ENCODE measurements at places on chromosomes 2 and 18. TPM values are rescaled to one million over a fixed set of nuclear protein-coding genes. Genes with fewer than 3 reads are reported as not detected.

- no peaks in the 10 kb centered on the region for H3K36me3 ChIP-seq
- H3K27ac ChIP-seq = no peak overlapping the region
- peaks cover 74% of the 10 kb centered on the region for H3K27me3 ChIP-seq
- H3K4me1 ChIP-seq = peaks cover 28% of the 10 kb centered on the region
Observed at GRCh38 chr2:66576561-66577320, 141.8 kb downstream of the MEIS1 start.

DNA sequence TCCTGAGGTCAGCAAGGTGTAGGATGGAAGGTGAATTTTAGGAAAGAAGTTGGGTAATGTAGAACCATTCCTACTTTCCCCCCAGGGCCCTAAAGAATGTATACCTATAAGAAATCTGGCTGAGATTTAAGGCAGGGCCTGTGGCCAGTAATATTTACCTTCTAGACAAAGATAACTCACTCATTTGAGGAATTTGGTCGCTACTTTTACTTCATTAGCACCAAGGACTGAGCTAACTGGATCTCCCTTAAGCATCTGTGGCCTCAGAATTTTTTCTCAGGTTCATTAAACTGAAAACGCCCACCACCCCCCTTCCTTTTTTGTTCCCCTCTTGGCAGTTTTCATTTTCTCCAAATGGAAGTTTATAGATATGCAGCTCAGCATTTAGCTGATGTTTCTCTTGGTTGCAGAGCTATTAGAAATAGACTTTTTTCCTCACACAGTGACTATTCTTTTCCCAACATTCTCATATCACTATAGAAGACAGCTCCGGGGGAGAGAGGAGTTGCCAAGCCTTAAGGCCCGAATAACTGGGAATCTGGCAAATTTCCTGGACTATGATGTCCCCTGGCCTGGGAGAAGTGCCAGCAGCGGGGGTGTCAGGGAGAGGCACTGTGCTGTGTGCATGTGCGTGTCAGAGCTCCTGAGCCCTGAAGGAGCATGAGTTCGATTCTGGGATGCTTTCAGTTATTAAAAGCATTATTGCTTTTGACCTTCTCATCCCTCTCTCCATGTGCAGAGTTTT lies 310.9 kb downstream of the PRKCE start:
- H3K4me1 ChIP-seq = peaks cover 59% of the 10 kb centered on the region
- no peaks in the 10 kb centered on the region for H3K27me3 ChIP-seq
- H3K4me3 ChIP-seq = no peak overlapping the region

- H3K36me3 ChIP-seq = no peaks in the 10 kb centered on the region
- no peaks in the 10 kb centered on the region for H3K4me1 ChIP-seq
- no peak overlapping the region for H3K4me3 ChIP-seq
Observed at GRCh38 chr18:79434607-79435401, 39.1 kb downstream of the NFATC1 start.

DNA sequence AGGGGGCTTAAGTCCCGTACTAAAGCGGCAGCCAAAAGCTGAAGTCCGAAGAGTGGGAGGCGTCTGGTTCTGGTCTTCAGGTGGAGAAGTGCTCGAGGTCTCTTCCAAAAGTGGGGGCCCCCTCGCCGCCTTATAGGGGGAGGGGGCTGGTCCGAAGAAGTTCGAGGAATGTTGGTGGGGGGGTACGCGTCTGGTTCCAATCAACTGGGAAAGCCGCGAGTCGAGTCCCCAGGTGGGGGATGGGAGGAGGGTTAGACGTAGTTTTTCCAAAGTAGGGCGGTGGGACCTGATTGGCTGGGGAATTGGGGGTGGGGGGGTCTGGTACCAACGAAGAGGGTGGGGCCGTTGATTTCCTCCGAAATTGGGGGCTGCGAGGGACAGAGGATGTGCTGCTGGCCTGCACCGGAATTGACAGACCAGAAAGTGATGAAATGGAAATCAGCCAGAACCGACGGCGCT lies 594 bp downstream of the ITM2C start:
- H3K27ac ChIP-seq = peak overlapping the region; percentile 80
- peaks cover 47% of the 10 kb centered on the region for H3K4me1 ChIP-seq
- H3K36me3 ChIP-seq = peaks cover 3% of the 10 kb centered on the region

DNA sequence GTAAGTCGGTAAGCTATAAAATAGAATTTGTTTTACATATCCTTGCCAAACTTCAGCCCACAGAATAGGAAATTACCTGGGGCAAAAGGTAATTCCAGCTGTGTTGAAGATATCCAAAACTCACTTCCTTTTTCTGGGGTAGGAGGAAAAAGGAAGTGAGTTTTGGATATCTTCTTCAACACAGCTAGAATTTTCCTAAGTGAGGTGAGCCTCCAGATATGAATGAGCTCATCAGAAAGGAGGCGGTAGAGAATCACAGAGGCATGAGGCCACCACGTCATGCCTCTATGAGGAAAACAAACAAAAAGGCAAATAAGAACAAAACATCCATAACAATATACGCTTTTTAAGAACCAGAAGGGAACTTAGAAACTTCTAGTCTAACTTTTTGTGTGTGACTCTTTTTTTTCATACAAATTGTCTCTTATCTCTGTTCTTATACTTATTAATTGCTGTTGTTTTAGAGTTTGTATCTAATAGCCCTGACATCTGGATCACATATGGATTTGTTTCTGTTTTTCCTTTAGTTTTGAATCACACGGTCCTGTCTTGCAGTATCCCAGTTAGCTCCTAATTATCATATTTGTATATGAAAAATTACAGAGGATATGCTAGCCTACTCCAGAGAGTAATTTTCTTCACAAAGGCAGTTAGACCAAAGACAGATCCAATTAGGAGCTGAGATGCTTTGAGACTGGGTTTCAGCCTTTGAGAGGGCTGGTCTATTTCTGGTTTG lies 104.5 kb downstream of the RBM43 start:
- no peak overlapping the region for H3K4me3 ChIP-seq
- no peak for DNase-seq
- H3K36me3 ChIP-seq = no peaks in the 10 kb centered on the region
- peaks cover 3% of the 10 kb centered on the region for H3K4me1 ChIP-seq
- peaks cover 20% of the 10 kb centered on the region for H3K27me3 ChIP-seq
- no peak overlapping the region for H3K27ac ChIP-seq

The MAP3K19 gene
- total RNA-seq = not detected

The SPR gene
- total RNA-seq = 7.1 TPM

DNA sequence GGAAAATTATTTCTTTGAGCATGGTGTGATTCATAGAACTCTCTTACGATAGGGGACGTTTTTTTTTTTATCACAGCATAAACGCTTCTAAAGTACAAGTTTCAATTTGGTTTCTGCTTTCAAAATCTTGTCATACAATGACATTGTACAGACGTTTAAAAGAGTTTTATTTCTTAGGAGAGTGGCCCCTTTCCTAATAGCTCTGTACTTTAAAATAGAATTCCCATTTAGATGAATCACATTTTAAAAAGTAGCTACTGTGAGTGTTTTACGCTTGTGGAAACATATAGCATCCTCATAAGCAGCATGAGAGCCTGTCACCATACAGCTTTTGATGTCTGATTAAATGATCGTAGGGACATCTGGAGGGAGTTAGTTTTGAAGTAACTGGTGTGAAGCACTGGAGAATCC lies 510.9 kb downstream of the PARD3B start:
- H3K27ac ChIP-seq = peak overlapping the region; percentile 41
- peaks cover 5% of the 10 kb centered on the region for H3K36me3 ChIP-seq
- peak overlapping the region; percentile 57 for H3K4me3 ChIP-seq
- H3K27me3 ChIP-seq = no peaks in the 10 kb centered on the region

DNA sequence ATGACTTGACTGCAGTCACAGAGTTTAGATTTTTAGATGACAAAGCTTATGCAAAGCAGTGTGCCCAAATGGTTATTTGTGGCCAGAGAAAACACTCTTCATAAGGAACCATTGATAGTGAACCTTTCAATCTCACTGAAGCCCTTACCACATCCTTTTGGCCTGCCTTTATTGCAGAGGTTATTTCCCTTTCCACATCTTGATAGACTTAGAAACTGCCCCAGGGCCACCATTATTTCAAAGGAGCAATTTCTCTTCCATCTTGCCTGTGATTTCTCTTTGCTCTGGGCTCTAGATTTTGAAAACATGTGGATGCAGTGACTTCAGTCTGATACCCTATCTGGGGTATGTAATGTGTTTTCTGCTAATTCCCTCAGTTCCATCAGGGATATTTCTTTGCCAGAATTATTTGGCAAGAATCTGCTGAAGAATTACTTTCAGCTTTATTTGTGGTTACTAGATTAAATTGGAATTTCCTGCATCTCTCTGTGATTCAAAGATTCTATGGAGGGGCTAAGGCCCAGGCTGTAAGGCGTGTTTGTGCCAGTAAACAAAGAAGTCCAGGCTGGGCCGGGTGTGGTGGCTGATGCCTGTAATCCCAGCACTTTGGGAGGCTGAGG lies 51.0 kb downstream of the MOGAT1 start:
- no peak for DNase-seq
- peak overlapping the region; percentile 44 for H3K27ac ChIP-seq
- H3K4me1 ChIP-seq = peaks cover 14% of the 10 kb centered on the region
- peaks cover 4% of the 10 kb centered on the region for H3K36me3 ChIP-seq
- no peaks in the 10 kb centered on the region for H3K27me3 ChIP-seq

The HOXD12 gene
- not detected for total RNA-seq

DNA sequence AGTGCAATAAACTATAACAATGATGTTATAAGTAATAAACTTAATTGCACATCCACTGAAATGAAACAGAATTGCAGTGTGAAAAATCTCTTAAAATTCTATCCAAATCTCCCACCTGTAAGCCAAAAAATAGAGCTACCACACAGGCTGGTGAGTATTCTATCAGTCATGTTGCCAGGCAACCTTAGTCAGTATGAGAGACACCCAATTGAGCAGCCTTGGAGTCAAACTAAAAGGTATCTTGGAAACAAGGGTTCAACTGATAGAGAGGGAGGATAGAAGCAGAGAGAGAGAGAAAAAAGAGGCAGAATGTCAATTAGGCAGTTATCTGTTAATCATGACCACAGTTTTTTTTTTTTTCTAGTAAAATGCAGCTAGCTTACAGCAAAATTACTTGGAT lies 45.8 kb downstream of the GALNT13 start:
- no peaks in the 10 kb centered on the region for H3K36me3 ChIP-seq
- H3K4me1 ChIP-seq = no peaks in the 10 kb centered on the region
- H3K4me3 ChIP-seq = no peak overlapping the region
- no peak overlapping the region for H3K27ac ChIP-seq

GRCh38 chr2:169129703-169130243 lies 60.4 kb downstream of the DHRS9 start:
- H3K36me3 ChIP-seq = no peaks in the 10 kb centered on the region
- no peak overlapping the region for H3K4me3 ChIP-seq
- H3K27ac ChIP-seq = no peak overlapping the region
- H3K4me1 ChIP-seq = no peaks in the 10 kb centered on the region

Measured in osteocyte (in vitro differentiated cells).